Stimulated activated CD4-positive, alpha-beta T cell treated with anti-CD3 and anti-CD28 coated beads, Interleukin-1b, Interleukin-23, amount 100 ng/mL, for 4 hours (primary cell): ENCODE measurements at places on chromosomes 5 and 9.

- DNase-seq = no peak
Observed at GRCh38 chr9:130299785-130300615, 34.4 kb downstream of the HMCN2 start.

- DNase-seq = no peak
Observed at GRCh38 chr5:81631124-81631523, 119.8 kb downstream of the SSBP2 start.

GRCh38 chr5:5954275-5954598 is 424.1 kb downstream of the MED10 start:
- DNase-seq = no peak

- DNase-seq = no peak
Observed at GRCh38 chr5:142830241-142831008, 60.2 kb downstream of the ARHGAP26 start.

DNA sequence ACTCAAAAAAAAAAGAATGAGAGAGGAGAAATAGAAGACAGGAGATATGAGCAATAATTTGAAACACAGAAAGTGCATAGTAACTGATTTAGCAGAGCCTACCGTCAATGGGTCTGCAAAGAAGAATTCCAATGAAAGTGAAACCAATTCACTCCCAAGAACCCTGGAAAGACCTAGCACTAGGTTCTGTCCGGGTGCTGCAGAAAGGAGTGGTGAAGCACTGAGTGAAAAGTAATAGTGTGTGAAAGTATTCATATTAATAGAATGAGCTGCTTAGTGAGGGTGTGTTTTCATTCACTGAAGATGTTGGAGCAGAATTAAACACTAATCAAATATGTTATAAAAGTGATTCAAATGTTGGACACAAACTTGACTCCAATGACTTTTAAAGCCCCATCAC is 51.3 kb upstream of the SLC30A5 start:
- DNase-seq = no peak
